Mammary epithelial cell (primary cell): ENCODE measurements at places on chromosomes 7 and 10. TPM values are rescaled to one million over a fixed set of nuclear protein-coding genes. Genes with fewer than 3 reads are reported as not detected.

DNA sequence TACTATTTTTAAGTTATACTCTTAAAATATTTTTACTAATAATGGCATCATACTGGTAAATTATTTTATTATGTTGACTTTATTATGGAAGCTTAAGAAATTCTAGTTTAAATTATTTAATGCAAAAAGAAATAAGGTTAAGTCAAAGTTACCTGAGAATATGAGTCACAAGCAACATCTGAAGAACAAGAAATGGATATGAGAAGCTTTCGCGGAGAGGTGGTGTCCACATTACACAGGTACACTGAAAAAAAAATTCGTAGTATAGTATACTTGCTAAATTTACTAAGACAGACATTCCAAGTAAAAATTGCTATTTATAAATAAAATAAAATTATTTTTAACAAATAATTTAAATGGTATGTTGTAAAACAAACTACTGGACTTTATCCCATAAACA, 143.8 kb downstream of the AVL9 start:
- DNase-seq: no peak

DNA sequence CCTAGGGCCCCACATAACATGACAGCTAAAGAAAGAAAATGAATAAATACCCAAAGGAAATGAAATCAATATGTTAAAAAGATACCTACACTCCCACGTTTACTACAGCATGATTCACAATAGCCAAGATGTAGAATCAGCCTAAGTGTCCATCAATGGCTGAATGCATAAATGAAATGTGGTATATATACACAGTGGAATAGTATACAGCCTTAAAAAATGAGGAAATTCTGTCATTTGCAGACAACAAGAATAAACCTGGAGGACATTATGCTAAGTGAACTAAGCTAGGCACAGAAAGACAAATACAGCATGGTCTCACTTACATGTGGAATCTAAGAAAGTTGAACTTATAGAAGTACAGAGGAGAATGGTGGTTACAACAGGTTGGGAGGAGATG, 102.9 kb downstream of the ST8SIA6 start:
- no peak for DNase-seq

- DNase-seq: no peak
These were observed 249.6 kb upstream of the CHRM2 start for GRCh38 chr7:136618818-136619217.

GRCh38 chr7:70694971-70695794, 436.8 kb upstream of the GALNT17 start:
- DNase-seq: peak; percentile 30

DNA sequence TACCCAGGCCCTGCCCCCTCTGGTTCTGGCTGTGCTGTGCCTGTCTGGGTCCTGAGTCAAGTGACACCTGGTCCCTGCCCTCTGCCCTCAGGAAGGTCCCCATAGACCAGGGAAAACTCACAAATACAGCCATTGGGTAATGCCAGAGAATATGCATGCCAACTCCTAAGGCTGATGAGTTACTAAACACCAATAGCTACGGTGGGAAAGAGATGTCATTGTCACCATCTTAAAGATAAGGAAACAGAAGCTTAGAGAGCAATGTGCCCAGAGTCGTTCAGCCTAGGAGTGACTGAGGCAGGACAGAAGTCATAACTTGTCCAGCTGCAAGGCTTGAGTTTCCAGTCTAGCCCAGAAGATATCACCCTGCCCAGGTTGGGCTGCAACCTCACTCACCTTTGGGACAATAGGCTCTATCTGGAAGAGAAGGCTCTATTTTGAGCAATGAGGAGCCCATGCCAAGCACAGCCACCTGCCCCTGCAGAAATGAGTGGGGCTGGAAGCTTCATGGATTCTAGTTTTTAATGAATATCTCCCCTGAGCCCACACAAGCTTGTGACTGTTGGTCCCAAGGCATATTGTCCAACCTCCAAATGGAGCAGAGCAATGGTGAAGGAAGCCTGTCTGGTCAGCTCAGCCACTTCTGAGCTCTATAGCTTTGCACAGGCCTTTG, 42.6 kb downstream of the ZNF273 start:
- DNase-seq: no peak

DNA sequence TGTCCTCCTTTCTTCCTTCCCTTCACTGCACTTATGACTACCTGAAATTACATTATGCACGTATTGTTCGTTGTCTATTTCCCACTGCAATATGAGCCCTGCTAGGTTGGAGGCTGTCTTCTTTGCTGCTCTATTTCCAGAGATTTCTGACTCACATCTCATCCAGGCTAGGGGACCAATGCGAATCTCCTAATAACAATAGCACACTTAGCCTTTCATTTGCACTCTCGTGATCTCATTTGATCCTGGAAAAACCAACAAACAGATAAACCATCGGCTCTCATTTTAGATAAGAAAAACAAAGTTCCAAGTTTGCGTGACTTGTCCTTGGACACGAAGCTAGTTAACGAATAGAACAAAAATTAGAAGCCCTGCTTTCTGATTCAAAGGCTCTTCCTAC, 1.4 kb downstream of the ZNF438 start:
- DNase-seq: no peak

DNA sequence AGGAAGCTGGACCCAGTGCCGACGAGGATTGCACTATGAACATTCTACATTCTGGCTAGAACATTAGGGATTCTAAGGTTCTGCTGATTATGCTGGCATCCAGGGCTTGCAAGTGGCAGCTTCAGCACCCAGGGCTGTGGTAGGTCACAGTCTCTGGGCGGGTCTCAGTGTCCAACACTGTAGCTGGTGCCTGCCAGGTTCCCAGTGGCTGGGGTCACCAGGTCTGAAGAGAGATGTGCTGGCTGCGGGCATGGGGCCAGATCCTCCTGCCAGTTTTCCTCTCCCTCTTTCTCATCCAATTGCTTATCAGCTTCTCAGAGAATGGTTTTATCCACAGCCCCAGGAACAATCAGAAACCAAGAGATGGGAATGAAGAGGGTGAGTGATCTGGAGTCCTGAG, at the start of gene PTTG1IP2:
Gene PTTG1IP2 (plus strand): TSS at position 86 of the 400 bp plus-strand sequence. CDS start 148 bp downstream, at position 234.
- no peak for DNase-seq

DNA sequence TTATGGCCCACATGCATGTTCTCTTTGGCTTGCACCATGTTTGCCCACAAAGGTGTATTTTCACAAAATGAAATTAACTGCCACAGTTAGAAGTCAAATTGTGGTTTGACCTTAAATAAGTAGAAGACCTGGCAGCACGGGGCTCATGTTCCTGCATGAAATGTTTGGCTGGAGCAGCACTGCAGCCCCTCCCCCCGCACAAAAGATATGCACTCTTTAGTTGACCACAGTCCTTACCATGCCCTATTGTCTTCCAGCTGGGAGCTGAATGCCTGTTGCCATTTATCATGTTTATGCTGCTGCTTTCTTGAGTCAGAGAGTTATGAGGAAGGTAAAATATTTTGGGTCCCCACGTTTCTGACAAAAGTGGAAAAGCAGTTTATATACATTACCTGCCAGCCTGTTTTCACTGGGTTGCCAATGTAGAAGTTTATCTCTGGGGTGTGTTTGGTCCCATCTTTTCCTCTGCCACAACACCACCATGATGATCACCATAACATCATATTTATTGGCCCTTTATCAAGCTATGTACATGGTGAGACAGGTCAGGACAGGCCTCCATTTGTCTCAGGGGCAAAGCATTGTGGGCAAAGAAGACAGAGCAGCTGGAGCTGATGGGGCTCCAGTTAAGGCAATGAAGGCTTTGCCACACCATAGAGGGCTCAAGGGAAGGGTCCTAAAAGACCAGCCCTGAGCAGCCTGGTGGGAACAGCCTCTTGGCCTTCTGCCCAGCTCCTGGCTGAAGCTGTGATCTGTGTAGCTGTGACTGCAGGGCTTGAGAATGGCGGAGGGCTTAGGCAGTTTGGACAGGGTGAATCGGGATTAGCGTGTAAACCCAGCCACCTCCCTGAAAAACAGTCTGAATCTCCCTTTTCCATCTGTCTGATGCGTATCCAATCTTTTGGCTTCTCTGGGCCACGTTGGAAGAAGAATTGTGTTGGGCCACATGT, 5.4 kb downstream of the PRF1 start:
- peak; percentile 36 for DNase-seq

DNA sequence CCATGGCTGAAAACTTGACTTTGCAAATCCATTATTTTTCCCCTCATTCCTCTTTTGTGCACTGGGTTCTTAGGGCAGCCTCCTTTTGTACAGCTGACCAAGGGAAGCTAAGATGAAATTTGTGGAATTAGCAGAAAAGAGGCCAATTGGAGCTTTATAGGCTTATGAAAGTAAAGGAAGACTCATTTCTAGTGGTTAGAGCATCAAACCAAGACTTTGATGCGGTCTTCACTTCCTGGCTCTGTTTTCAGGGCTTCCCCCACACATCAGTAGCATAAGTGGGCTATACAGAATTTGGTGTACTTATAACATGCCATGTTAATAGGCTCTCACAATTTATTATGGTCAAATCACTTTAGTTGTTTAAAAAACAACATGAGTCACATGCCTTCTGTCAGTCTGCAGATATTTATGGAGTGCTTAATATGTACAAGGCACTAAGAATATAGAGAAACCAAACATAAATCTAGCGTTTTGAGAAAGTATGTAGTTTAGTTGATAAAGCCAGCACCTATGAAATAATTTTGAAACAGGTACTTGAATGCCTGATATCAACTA, 5.7 kb downstream of the AUTS2 start:
- DNase-seq: no peak

DNA sequence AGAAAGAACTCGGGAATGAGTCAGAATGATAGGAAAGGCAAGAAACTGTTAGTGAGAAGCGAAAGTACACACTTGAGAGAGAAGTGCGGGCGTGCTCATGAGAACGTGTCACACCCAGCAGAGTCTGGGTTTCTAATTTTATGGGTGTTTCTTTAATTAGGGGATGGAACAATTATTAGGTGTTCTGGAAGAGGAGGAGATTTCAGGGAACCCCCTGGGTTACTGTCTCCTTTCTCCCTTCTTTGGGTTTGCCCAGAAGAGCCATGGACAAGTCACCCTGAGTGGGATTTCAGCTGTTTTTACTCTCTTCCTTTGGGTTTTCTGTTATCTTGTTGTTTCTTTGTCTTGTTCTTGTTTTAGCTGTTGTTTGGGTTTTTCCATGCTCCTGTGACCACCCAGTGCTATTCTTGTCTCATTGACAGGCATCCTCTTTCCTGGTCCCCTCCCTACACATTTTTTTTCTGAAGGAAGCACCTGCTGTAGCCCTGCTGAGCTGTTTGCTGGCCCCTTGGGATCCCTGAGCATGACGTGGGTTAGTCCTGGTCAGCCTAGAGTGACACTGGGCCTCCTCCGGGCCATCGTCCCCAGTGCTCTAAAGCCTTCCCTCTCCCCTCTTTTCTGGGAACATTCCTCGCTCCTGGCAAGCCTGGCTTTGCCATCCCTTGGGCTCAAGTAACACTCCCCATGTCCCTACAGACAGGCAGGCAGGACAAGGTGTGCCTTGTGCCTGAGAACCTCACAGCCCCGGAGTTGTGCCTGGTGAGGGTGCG, 3.5 kb downstream of the SH2D4B start:
- no peak for DNase-seq

DNA sequence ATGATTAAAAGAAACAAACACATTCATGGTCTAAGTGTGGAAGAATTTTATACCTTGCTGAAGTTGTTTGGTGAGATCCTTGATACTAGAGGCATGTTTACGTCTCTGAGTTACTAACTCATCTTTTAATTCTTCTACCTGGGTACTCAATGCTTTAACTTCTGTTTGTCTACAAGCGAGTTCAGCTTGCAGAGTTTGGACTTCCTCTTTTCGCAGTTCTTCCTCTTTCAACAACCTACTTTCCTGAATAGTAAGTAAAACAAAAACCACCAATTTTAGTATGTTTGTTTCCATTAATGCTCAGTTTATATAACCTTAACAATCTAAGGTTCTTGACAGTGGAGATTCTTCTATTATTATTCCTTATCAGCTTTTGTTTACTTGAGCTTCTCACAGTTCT, 42.9 kb downstream of the CCDC186 start:
- DNase-seq: no peak

- no peak for DNase-seq
These were observed 75.1 kb upstream of the SP4 start for GRCh38 chr7:21352540-21353387.

GRCh38 chr10:122164023-122164601, 107.0 kb upstream of the BTBD16 start:
- DNase-seq: no peak

DNA sequence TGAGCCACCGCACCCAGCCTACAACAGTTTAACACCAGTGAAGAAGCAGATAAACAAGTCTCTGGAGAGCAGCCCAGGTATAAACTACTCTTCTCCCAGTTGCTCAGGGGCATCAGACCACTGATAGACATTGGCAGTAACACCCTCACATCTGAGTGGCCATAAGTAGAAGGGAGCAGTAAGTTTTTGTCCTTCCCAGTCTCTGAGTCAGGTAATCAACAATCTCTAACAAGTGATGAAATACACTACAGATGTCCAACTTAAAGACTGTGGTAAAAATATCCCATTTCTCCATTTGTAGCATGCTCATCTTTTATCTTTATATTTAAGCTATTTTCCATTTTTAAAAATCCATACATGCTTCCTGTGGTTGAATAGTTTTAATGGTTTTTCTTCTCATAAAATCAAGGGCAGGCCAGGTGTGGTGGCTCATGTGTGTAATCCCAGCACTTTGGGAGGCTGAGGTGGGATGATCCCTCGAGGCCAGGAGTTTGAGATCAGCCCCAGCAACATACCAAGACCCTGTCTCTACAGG, 78.6 kb downstream of the GSAP start:
- no peak for DNase-seq

- no peak for DNase-seq
These were observed 661.9 kb downstream of the SORCS1 start for GRCh38 chr10:106502641-106503040.

DNA sequence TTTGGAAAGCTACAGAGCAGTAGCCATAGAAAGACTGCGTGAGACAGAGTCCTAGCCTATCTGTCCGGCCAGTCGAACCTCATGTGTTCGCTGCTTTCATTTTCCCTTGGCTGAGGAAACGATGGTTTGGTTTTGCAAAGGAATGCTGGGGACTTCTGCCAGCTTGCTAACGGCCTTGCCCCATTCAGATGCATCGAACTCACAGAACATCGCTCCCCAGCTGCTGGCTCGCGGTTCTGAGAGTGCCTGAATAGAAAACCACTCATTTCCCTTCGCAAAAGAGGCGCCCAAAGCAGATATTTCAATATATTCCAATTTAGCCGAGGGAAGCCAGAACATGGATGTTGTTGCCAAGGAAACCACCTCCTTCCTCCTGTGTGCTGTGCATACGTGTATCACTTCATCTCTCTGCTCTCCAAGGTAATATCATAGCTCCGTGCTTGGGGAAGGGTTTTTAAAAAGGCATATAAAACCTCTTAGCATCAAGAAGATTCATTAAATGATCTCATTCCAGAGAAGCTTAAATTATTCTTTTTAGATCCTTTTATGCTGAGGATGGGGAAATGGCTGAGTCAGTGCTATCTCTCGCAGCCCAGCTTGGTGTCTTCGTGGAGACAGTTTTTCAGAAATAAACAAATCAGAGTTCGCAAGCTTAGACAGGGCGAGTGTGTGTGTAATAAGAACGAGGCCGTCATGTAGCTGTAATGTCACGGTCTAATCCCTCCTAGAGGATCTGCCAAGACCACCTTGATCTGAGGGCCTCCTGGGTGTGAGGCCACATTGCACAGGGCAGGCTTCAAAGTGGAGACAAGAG, 215.2 kb downstream of the RPS24 start:
- peak; percentile 6 for DNase-seq

GRCh38 chr10:77927402-77928246, 1.1 kb upstream of the DLG5 start:
- no peak for DNase-seq

GRCh38 chr7:71784180-71784579, 628.0 kb downstream of the CALN1 start:
- no peak for DNase-seq

OR2F1 gene
- total RNA-seq: not detected

CPN1 gene
- not detected for total RNA-seq

HDAC9 gene
- total RNA-seq: 34.0 and 81.4 TPM in 2 replicates

NEBL gene
- 11.7 TPM for total RNA-seq
